ENCODE measurements at places on chromosomes 16 and 17.

DNA sequence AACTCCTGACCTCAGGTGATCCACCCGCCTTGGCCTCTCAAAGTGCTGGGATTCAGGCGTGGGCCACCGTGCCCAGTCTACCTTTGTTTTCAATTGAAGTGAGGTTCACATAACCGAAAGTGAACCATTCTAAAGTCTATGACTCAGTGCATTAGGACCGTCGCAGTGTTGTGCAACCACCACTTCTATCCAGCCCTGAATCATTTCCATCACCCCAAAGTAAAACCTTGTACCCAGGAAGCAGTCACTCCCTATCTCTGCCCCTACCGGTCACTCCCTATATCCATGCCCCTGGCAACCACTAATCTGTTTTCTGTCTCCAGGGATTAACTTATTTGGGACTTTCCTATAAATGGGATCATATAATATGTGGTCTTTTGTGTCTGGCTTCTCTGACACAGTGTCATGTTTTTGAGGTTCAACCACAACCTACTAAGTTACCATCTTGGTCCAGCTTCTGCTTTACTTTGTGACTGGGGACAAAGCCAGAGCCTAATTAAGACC, 28.3 kb upstream of the CDC42EP4 start:
- no peak for DNase-seq

- no peak for DNase-seq
Measured at GRCh38 chr17:80931421-80932265, 60.0 kb upstream of the CHMP6 start.

DNA sequence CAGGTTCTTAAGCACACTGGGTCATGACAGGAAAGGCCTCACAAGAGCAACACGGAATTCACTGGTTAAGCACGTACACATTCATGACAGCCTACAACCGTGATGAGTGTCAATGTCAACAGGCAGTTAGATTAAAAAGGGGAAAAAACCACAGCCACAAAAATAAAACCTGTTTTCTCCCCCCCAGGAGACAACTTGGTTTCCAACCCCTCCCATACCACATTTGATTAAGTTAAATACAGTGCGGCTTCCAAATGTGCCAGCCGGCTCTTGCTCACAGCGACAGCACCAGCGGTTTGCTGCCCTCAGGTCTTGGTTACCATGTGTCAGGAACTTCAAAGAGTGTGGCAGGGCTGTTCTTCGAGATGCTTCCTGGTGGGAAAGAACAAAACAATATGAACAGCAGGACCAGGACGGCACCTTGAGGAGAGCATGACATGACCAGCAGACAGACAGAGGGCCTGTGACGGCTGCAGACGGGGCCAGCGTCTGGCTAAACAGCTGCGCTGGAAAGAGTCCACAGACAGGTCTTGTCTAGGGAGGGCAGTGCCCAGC, 193.6 kb downstream of the PARN start:
- no peak for DNase-seq

DNA sequence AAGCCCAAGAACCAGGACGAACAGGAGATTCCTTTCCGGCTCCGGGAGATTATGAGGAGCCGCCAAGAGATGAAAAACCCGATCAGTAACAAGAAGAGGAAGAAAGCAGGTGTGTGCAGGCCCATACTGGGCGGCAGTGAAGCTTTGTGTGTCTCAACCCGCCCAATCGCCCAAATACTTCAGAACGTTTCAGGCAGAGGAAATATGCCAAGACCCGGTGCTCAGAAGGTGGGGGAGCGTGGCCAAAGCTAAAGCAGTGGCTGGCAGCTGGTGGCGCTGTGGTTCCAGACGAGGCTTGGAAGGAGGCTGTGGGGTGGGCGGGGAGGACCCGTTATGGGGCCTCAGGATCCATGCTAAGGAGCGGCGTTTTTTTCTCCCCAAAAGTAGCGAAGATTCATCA, 1.2 kb downstream of the CCDC137 start:
- DNase-seq: no peak

- no peak for DNase-seq
Measured at GRCh38 chr16:66898933-66899309, 18.6 kb downstream of the PDP2 start.

- DNase-seq: no peak
Measured at GRCh38 chr16:19033761-19034160, 33.7 kb upstream of the COQ7 start.

- DNase-seq: no peak
Measured at GRCh38 chr16:88772871-88773811, 11.9 kb downstream of the PIEZO1 start.

- DNase-seq: no peak
Measured at GRCh38 chr16:50522324-50522723, 25.9 kb upstream of the NKD1 start.

GRCh38 chr17:7019839-7020519, 2.9 kb upstream of the BCL6B start:
- DNase-seq: no peak

GRCh38 chr17:2688351-2689342, 22.9 kb downstream of the CLUH start:
- DNase-seq: no peak

DNA sequence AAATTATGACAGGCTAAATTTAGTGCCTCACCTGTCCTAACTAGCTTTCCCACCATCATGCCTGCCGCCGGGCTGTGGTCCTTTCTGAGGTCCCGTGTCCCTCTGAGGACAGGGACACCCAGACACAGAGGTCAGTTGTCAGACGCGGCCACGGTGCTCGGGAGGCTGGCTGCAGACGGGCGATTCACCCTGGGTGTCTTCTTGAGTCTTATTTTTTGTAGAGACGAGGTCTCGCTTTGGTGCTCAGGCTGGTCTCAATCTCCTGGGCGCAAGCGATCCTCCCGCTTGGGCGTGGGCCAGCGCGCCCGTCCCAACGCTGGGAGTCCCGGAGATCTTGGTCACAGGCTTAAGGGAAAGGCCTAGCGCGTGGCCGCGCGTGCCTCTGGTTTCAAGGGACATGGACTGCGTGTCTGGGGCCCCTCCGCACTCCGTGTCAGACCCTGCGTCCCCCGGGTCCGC, 797 bp upstream of the RAB11FIP3 start:
- DNase-seq: no peak

- DNase-seq: peak; percentile 48
Measured at GRCh38 chr16:19179546-19180490, 11.8 kb downstream of the SYT17 start.

DNA sequence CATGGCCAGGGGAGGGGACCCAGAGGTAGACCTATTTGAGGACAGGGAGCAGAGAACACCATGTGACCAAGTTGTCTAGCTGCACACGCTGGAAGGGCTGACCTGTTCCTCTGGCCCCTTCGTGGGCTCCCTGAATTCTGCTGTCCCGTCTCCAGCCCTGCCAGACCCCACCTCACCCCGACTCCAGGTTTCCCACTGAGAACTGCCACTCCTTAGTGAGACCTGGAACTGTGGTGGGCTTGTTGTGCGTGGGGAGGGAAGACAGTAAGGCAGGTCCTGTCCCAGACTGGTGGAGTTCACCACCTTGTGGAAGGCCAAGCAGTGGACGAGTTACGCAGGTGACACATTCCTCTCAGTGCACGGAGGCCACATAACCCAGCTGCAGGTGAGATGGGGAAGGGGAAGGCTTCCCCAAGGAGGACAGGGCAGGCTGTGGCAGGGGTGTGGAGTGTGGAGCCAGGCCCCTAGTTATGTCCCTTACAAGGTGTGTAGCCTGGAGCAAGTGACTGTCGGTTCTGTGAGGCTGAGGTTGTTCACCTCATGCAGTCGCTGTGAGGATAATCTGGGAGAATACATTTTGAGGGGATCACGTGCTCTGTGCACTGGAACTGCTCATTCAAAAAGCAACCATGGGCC, 54.7 kb downstream of the USP22 start:
- DNase-seq: no peak

DNA sequence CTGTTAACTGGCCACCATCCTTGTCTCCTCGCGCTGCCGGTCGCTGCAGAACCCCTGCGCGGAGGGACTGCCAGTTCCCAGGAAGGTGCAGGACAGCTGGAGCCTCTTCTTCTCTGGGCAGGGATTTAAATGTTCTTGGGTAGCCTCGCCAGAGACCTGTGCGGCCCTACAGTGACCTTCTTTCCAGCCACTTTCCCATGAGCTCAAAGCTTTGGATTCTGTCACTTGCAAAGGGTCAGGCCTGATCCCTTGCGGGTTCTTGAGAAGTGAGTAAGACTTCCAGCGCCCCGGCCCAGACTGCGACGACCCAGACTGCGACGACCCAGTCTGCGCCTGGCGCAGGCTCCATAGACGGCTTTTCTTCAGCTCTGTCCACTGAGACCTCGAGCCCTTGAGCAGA, 1.4 kb upstream of the SLFN5 start:
- peak; percentile 41 for DNase-seq

DNA sequence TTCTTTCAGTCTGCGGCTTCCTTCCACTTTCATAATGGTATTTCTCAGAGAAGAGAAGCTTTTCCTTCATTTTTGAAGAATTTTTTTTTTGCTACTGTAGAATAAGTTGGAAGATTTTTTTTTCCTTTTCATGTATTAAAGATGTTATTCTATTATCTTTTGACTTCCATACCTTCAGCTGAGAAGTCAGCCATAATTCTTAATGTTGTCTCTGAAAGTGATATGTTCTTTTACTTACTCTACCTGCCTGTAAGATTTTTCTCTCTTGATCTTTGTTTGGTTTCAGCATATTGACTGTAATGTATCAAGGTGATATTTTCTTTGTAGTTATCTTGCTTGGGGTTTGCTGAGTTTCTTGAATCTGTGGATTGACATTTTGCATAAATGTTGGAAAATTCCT, 143.5 kb upstream of the TOX3 start:
- no peak for DNase-seq

DNA sequence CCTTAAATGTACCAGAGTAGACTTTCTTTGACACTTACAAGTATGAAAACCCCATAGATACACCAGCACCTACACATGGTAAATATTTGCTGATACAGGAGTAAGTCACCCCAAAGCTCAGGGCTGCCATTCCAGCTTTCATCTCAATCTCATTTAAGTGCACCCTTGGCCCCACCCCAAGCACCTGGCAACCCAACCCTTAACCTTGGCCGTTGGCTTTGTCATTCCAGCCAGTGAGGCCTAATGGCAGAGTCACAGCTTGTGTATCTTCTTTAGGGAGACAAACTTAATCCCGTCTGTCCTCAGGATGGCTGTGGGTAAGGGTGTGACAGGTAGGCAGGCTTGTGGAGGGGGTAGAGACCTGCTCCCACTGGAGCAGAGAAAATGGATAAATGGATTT, 31.5 kb upstream of the TMEM220 start:
- DNase-seq: no peak

GRCh38 chr17:60080545-60080944, 1.8 kb upstream of the HEATR6 start:
- DNase-seq: no peak

- DNase-seq: no peak
Measured at GRCh38 chr16:47600376-47600775, 139.2 kb downstream of the PHKB start.

DNA sequence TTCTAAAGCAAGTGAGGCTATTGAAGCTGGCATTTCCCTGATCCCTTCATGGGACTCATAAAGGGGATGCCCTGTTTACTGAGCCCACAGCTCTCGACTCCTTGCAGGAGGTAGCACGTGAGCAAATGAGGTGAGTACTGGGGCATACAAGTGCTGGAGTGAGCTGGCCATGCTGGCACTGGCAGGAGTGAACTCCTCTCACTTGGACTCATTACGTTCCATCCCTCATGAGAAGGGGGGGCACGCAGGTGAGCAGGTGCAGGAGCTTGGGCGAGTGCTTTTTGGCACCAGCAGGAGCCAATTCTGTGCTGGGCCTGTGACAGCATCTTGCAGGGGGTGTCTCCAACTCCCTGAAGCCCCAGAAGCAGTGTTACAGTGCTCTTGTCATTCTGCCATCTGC, 337.1 kb upstream of the CA10 start:
- DNase-seq: no peak

DNA sequence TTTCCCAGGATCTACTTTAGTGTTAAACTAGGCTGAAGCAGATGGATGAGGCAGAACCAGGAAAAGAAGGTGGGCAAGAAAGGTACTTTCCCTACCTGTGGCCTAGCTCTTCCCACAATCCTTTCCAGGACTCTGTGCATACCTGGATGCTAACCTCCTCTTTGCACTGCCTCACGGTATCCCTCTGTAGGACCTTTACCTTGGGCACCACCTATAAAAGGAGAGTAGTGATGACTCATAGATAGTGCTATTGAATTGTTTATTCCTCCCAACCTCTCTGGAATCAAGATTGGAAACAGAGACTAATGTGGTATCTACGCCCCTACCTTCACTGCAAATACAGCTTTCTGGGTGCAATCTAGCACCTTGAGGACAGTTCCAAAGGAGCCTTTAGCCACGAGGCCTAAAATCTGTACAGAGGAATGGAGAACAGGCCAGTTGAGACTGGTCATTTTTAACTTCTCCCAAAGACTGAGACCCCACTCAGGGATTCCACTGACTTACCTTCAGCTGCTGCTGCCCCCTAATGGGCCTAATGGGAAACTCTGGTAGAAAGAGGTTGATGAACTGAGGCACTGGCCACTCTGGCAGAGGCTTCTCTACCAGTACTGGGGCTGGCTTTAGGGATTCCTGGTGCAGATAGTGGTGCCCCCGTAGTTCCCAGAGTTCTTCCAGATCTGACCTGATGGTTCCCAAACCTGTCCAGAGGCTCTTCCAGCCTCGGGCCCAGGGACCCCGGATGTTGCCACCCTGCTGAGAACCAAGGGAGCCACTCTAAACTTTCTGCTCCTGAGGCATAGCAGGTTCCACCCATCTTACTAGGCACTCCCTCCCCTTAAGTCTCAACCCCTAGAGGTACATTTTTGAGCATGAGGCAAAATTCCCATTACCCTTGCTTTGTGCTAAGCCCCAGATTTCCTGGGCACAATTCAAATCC, 781 bp downstream of the RSKR start:
- peak; percentile 29 for DNase-seq

DNA sequence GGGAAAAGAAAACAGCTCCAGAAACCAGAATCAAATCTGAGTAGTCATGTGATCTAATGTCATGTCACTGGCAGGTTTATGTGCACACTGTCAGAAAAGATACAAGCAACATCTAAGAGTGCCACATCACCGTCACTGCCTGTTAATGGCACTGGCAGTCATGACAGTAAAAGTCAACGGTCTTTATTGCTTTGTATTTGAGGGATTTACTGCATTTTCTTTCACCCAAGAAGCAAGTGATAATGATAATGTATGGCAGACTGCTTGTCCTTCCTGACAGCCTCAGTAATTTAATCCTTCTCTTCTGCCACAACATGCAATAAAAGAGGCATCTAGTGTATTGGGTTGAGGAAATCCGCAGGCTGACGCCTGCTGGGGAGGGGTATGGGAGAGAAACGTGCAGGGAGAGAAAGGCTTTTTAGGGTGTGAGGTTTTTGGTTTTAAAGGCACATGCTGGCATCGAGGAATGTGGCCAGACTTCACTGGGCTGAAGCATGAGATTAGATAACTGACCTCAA, 92.4 kb downstream of the RPGRIP1L start:
- DNase-seq: no peak

DNA sequence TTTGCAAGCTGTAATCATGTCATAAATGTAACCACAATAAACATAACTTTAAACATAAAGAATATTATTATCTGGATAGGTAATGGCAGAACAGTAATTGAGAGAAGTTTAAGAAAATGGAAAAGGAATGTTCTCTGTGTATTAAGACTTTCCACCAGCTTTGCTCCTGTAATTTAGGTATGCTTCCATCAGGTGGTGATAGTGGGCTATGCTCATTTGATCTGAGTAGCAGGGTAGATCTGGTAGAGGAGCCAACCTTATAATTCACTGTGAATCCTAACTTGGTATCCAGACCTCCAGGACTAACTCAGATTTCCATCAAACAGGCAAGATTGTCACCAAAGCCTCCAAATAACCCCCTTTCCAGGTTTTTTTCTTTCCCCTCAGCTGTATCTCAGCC, 137.9 kb upstream of the ZKSCAN2 start:
- DNase-seq: no peak

Measured in activated naive CD4-positive, alpha-beta T cell treated with Interleukin-2 at 50 U/mL for 16 hours (primary cell).